ENCODE measurements at places on chromosomes 3 and 15.

DNA sequence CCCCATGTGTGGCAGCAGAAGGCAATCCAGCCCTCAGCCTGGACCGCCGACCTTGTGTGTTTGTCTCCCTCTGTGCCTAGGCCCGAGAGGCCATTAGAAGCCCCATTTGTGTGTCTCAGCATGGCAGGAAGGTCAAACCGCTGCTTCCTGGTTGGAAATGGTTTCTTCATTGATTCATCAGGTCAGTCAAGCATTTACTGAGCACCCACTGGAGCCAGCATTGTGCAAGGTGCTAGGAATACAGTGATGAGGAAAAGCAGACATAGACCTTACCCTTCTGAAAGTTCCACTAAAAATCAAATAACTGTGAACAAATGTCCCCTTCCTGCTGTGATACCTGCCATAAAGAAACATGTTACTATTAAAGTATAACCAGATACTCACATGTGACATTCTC lies 265.9 kb upstream of the CTDSPL start:
- no peak for DNase-seq

GRCh38 chr3:53382106-53382505 lies 34.8 kb upstream of the DCP1A start:
- no peak for DNase-seq

DNA sequence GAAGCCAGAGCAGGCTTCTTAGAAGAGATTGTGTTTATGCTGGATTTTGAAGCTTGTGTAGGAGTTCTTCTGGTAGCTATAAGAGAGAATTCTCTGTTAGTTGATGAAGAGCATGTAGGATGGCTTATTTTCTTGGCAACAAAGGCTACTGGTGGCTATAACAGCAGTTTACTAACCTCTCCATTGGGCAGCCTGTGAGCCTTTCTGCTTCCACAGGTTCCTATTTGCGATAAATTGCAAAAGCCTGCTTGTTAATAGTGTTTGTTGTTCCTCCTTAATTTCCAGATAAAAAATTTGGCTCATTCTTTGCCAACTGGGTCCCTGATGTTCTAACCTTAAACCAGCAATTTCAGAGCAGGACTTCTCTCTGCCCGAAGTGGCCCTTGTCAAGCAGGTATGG lies 290.6 kb upstream of the TRIM42 start:
- no peak for DNase-seq

GRCh38 chr3:170539897-170540296 lies 46.0 kb downstream of the SLC7A14 start:
- no peak for DNase-seq

- DNase-seq, result no peak
Measured at GRCh38 chr15:74399511-74400312, 32.3 kb upstream of the CYP11A1 start.

DNA sequence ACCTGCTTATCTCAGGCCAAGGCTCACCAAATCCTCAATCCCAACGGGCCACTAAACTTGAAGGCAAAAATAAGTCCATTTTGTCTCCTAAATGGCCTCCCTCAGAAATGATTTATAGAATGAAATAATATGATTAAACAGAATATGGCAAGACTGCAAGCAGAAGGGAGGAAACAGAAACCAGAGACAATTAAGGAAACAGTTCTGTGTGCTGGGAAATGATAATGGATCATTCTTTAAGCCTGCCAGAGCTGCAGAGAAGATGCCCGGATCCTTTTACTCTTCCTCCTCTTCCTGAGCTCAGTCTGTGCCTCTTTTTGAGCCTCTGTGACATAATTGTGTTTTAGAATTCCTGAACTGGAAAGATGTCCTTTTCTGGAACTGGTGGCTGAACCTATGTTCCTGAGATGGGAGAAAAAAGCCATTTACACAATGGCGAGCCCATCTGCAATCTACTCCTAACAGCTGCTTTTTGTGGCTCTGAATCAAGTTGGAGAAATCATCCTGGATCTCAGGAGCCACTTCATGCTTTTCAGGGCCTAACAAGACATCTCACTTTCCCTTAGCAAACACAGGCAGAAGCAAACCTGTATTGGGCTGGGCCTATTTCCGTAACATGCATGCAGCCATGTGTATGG lies 2.8 kb upstream of the ABHD2 start:
- DNase-seq, result no peak

DNA sequence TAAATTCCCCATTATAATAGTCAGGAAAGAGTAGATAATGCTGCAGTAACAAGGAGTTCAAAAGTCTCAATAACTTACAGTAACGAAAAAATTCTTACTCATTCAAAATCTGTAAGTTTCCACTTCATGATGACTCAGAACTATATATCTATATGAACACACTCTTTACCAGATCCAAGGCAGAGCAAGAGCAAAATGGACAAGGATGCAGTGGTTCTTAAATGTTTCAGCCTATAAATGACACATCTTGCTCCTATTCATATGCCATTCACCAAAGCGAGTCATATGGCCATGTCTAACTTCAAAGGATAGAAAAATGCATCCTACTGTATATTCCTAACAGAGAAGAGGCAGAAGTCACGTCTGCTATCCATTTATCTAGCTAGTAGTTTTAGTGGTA lies 787.7 kb downstream of the NAALADL2 start:
- DNase-seq, result no peak

DNA sequence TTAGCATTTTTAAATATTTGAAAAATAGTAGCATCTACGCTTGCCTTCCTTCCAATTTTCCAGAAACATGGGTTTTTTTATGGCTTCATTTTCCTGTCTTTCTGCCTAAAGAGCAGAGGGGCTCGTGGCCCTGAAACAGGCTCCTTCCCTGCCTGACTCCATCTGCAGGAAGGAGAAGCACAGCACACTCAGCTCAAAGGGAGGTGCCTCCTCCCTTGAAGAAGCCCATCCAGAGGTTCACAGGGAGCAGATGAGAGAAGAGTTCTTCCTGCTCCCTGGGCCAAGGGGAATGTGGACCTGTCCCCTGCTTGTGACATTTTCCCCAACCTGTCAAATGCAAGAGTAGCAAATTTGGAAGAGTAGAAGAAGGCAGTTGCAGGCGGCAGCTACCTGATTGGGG lies 55.8 kb downstream of the BBX start:
- no peak for DNase-seq

DNA sequence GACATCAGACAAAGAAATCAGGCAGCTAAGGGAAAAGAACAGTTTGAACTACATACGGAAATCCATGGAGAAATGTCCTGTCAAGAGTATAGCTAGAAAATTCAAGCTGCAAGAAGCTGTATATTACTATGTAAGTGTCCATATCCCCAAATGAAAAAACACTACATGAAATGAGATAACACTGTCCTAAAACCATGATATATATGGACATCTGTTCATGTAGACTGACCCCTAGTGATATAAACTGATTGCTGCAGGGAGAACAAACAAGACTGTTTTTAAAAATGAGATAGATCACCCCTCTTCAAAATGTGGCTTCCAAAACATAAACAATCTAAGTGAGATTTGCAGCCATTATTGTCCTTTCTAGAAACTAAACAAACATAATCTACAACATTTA lies 985.6 kb downstream of the EPHA3 start:
- DNase-seq, result no peak

DNA sequence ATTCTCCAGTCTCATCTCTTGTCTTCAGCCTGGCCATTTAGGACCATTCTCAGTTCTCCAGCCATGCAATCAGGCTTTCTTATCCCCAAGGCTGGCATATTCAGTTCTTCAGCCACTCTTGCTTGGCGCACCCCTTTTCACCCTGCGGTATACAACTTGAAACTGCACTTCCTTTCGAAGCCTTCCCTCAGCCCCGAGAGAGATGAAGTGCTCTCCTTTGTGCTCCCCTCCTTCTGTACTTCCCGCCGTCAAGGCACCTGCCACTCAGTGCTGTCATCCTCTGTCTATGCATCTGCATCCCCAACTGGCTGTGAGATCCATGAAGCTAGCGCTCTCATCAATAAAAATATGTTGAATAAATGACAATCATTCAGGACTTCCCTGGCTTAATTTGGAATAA lies 45.7 kb downstream of the MORC1 start:
- DNase-seq, result no peak

GRCh38 chr3:71444028-71444860 lies 139.3 kb downstream of the FOXP1 start:
- DNase-seq, result no peak

GRCh38 chr15:23648920-23649515 lies 1.4 kb upstream of the MAGEL2 start:
- DNase-seq, result peak; percentile 18

DNA sequence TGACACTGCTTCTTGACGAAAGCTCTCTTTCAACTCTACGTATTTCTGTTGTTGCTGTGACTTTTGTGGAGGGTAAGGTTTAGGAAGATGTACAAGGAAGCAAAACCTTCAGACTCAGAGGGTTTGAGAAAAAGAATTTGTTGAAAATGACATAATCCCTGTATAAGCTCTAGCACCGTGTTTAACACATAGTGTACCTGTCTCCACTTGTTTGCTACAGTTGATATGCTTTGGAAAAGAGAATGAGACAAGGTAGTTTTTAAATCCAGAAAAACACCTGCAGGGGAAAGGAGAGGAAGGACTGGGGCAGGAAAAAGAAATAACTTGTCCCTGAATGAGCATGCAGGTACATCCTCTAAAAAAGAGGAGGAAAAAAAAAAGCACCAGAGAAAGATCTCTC lies 29.6 kb upstream of the CP start:
- DNase-seq, result no peak

DNA sequence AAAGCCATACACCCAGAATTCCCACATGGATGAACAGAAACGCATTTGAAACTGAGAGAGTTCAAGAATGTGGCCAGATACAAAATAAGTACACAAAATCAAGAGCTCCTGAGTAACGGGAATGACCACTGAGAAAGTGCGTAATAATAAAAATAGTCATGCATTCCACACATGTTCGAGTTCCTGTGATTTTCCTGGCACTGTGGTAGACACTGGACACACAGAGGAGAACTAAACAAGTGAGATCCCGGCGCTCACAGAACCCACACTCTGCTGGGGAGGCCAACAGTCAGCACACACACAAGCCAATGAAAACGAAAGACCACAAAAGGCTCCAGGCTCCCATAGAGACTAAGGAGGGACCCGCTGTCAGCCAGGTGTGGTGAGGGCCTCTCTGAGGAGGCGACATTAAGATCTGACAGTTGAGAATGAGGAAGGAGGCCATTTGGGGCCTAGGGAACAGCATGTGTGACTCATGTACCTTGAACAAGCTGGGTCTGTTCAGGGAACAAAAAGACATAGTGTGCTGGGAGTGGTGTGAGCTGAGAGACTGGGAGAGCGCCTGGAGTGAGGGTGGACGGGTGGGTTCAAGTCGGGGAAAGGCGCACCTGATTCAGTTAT lies 5.1 kb downstream of the FAM107A start:
- no peak for DNase-seq

- no peak for DNase-seq
Measured at GRCh38 chr15:41692049-41692448, 31.8 kb downstream of the MGA start.

DNA sequence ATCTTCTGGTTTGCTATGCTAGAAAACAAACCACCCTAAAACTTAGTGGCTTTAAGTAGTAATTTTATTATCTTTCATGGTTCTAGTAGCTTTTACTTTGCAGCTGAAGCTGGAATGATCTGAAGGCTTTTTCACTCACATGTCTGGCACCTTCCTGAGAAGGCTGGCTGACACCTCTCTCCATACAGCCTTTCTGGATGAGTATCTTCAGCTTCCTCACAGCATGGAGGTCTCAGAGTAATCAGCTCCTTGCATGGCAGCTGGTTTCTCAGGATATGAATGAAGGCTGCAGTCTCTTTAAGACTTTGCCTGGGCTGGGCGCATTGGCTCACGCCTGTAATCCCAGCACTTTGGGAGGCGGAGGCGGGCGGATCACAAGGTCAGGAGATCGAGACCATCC lies 50.0 kb downstream of the TNIK start:
- DNase-seq, result no peak

DNA sequence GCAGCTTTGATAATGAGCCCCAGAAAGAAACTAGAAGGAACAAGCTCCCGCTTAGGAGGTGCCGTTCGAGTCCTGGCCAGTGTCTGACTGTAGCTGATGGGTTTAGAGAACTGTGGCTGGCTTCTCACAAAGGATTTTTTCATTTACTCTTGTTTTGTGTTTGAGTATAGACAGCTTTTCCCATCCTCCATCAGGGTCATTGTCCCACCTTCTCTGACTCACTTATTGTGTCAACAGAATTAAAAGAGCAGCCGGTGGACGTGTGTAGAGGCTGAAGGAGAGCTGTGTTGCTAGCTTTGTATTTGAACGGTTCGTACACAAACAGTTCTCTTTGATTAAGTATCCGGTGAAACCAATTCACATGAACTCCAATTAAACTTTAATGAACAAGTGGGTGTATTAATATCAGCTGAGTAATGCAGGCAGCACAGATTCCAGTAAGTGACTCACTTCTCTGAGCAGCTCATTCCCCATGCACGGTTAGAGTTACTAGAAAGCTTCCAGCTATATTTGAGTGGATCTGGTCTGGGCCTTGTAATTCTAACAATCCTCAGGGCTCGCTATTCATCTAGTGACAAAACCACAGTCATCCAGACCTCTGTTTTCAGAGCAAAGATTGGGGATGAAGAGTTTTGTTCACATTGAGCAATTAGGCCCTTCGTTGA lies 141.0 kb downstream of the LPP start:
- DNase-seq, result peak; percentile 50

DNA sequence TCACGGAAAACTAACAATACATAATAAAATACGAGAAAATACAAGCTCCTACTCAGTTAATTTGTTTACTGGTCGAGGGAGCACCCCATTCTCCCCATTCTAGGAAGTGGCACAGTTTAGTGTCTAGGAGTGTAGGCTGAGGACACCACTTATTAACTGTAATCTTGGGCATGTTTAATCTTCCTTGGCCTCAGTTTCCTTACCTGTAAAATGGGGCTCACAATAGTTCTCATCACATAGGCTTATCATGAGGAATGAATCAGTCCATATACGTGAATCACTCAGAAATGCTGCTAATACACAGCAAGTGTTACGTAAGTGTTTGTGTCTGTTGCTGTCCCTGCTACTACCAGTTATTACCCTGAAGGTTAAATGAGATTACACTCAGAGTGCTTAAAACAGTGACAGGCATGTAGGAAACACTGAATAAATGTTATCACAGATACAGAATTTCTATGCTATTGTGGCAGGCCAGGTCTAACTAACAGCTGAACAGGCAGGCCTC lies 210.2 kb downstream of the OSBPL10 start:
- no peak for DNase-seq

DNA sequence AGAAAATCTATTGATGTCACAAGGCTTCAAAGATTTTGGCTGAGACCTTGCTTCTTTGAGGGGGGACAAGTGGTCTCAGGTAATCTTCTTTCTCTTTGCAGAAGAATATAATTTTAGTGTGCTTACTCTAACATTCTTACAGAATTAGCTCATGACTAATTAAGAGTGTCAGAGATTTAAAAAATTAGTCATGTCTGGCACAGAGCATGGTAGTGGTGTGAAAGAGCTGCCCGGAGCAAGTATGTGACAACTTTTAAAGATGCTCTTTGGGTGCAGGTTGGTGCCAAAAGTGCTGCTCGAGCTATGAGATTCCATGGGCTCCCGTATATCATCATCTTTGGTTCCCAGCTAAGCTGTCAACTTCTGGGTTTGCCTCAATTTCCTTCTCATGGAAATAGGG lies 31.1 kb downstream of the CYP19A1 start:
- DNase-seq, result no peak

DNA sequence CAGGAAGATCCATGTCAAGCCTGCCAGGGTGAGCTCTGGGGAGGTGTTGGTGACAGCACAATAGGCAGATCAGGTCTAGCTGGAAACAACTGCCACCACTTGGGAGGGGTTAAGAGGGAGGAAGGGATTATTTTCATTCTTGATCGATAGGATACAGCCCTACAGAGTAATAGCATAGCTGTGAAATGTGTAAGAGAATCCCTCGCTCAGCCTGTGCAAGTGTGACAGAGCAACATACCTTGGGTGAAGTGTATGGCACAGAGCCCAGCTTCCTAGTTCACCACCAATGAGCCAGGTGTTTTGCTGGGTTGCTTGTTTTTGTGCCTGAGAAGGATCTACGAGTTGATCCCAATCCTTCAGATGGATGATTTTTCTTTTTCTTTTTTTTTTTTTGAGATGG lies 9.2 kb upstream of the DCUN1D1 start:
- DNase-seq, result no peak
